Amniotic stem cell (primary cell): ENCODE measurements at places on chromosomes 11 and 22.

DNA sequence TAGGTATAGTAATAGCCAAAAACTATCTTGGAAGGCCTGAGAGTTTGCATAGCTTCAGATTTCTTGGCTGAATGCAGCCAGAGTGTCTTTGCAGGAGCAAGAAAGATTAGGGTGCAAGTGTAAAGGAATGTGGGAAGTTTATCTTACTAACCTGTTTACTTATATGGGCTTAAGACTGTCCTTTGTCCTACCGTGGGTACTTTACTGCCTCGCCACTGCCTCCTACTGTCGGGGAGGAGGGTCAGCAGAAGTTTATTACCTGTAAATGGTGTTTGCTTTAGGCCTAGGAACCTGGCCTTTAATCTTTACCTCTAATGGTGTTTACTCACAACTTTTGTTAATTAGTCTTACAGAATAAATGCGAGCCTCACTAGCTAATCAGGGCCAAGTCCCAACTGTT, 633.8 kb downstream of the DLG2 start:
- DNase-seq = no peak

GRCh38 chr11:87473174-87473573, 435.4 kb downstream of the TMEM135 start:
- peak; percentile 37 for DNase-seq

DNA sequence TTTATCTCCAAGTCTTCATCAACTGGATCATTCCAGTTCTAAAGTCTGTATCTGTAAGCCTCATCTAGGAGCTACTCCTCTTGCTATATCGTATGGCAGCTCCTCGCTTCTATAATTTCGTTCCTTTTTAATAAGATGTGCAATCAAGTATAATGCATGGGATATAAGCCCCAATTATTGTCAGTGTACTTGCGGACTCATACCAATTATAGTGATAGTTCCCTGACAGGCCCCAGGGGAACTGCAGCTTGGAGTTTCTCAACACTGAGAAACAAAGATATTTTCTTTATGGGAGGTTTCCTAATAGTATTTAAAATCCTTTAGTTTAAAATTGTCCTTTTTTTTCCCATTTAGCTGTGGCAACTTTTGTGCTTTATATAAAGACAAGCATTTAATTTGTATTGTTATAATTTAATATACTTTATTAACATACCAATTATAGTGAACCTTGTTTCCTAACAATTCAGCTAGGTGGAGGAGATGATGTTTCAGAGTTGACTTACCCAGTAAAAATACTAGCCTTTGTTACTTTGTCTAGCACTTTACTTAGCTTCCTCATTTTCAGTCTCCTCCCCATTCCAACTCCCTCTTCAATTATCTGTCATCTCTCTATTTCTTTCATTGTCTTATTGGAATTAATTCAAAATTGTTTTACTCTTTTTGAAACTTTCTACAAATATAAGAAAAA, 25.3 kb upstream of the DDX17 start:
- no peak for DNase-seq

DNA sequence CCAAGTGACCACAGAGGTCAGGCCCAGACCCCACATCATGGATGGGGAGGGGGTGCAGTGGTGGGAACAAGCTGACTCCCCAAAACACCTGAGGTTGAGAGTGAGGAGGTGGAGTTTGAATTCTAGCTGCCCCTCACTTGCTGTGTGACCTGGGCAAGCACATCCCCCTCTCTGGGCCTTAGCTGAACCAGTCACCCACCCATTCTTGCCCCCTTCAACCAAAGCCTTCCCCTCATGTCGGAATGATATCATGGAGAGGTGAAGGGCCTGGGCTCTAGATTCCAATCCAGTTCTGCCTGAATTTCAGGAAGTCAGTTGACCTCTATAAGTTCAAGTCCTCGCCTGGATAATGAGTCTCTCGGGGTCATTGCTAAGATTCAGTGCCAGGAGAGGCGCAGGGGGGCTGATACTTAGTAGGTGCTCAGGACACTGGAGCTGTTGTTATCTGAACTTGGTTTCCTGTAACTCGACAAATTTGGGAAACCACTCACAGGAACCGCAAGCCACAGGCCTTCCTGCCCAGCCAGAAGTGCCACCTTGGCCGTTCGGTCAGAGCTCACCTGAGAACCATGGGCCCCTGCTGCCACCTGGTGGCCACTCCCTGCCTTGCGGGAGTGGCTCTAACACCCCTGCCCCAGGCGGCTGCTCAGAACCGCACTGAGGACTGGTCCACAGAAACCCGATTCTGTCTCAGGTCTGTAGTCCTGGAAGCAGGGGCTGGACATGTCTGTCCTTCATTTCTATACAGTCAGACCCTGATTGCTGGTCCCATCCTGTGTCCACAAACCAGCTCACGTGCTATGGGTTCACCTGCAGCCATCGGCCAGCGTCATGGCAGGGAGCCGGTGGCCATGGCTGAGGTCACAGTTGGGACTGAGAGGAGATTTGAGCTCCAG, 6.9 kb downstream of the CDC42EP1 start:
- no peak for DNase-seq
